ENCODE measurements at places on chromosomes 5 and 9.

DNA sequence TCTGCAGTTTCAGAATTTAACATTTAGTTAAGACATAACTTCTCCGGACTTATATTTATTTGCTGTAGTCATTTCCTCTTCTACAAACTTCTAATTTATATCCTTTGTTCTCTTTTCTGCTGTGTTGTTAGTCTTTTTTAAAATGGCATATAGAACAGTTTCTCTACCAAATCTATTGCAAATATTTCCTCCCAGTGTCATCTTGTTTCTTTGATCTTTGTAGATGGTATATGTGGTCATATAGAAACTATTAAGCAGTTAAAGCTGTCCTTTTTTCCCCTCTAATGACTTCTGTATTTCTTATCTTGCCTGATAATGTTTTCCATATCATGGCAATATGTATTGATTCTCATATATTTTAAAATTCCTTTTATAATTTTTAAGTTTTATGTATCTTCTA lies 264.5 kb downstream of the MCTP1 start:
- DNase-seq = no peak

GRCh38 chr5:159405611-159406031 lies 75.3 kb upstream of the IL12B start:
- DNase-seq = no peak

DNA sequence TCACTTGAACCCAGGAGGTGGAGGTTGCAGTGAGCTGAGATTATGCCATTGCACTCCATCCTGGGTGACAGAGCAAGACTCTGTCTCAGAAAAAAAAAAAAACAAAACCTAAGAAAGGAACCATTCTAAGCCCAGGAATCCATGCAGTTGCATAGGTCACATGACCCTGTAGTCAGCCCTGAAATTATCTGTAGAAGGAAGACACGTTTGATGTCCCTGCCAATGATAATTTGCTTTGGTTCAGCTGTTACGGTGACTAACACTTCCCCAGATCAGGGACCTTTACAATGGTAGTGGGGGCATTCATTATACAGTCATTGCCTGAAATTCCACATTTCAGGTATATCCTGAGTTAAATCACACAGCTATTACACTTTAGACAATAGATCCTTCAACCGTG lies 50.5 kb downstream of the PRKACG start:
- no peak for DNase-seq

- DNase-seq = no peak
Observed at GRCh38 chr5:61624553-61625136, 292.6 kb downstream of the ZSWIM6 start.

GRCh38 chr9:93221044-93221443 lies 37.1 kb downstream of the WNK2 start:
- no peak for DNase-seq

DNA sequence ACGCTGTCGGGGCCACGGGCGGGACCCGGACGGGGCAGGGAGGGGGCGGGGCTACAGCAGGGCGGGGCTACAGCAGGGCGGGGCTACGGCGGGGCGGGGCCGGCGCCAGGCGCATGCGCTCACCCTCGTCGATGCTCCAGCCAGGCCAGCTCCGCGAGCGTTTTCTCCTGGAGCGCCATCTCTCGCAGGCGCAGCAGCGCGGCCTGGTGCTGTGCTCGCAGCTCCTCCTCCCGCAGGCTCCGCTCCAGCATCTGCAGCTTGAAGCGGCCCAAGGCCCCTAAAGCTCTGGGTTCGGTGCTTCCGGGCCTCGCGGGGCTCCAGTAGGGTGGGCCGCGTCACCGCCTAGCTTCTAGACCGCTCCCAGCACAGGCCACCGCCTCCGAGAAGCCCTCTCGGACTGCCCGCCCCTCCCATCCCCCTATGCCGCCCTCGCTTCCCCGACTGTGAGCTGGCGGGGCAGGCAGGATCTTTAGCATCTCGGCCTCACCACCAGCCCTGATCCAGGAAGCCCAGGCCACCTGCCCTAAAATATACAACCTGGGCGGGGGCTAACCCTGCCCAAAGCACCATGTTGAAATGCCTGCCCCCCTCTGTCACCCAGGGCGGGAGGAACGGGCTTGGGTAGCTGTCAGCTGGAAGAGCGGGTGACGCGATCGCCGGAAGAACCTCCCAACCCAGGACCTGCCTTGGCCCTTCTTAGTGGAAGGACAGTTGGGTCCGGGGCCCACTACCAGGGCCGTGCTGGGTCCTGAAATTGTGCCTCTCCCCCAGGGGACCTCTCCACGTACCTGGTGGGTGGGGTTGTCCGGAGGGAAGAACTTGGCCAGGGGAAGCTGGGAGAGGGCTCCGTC lies 21.9 kb upstream of the QSOX2 start:
- DNase-seq = peak; percentile 76

DNA sequence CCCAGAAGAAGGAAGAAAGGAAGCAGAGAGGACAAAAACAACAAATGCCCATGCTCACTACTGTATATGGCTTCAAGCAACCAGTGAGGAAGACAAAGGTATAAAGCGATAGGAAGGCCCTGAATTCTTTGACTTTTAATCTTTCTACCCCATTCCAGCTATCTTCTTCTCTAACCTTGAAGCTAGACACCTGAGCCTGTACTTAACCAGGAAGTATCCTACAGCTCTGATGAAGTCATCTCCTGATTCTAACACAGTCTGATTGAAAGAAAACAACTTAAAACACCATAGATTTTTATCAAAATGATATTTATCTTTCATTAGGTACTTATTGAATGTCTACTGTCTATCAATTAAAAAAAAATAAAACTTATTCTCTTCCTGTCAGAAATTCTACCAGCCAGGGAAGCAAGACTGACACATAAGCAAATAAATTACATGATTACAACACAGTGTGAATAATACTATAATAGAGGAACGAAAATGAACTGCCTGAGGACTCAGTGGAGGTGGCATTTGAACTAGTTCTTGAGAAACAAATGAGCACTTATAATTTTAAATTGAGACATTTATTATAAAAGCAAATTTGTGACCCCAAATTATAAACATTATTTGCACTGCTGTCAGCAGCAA lies 123.3 kb upstream of the ELL2 start:
- DNase-seq = no peak

DNA sequence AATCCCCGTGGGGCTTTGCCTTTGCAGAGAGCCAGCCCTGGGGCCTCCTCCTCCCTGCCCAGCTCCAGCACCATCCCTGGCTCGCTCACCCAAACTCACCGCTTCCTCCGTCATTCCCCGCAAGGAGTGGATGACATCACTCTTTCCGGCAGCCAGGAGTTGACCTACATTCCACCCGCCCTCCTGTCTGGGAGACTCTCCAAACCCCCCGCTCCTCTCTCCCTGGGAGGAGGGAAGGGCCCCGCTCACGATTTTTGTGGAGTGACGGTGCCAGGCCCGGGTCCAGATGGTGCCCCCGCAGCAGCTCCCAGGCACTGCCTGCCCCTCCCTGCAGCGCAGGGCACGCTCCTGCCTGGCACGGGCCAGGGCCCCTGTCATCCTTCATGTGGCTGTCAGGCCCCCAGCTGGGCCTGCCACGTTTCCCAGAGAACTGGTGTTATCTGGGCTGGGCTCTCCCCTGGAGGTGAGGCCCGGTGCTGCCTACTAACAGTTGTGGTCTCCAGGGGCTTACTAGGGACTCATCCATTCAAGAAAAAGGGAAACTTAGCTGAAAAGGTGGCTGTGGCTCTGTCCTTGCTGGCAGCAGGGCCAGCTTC lies 52.3 kb downstream of the NTNG2 start:
- no peak for DNase-seq

- DNase-seq = no peak
Observed at GRCh38 chr9:129007035-129007765, 20.9 kb downstream of the SH3GLB2 start.

GRCh38 chr9:4618700-4619099 lies 43.4 kb upstream of the PLPP6 start:
- DNase-seq = no peak

DNA sequence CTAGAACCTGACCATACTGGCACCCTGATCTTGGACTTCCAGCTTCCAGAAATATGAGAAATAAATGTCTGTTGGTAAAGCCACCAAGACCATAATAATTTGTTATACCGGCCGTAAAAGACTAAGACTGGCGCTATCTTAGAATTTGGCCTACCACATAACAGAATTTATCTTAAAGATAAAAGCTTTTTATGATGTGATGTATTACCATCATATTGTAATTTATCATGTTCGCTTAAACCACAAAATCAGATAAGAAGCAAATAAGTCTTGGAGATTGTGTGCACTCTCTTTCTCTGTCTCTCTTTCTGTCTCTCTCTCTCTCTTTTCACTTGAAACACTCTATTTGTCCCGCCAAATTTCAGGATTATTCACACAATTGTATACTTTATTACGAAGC lies 35.6 kb downstream of the FST start:
- no peak for DNase-seq

DNA sequence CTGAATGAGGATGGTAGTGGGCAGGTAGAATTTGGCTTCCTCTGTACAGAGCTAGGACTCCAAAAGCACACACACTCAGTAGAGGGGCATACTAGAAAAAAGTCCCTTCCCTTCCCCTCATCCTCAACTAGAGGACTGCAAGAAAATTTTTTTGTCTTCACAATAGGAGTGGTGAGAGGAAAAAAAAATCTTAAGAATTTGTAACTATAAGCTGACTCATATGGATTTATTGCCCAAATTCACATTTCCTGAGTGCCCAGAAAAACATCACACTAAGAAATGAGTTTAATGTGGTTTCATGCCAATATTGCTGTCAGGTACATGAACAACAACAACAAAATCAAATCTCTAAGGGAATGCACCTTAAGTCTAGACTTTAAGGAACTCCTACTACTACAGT lies 43.7 kb downstream of the RANBP6 start:
- no peak for DNase-seq

DNA sequence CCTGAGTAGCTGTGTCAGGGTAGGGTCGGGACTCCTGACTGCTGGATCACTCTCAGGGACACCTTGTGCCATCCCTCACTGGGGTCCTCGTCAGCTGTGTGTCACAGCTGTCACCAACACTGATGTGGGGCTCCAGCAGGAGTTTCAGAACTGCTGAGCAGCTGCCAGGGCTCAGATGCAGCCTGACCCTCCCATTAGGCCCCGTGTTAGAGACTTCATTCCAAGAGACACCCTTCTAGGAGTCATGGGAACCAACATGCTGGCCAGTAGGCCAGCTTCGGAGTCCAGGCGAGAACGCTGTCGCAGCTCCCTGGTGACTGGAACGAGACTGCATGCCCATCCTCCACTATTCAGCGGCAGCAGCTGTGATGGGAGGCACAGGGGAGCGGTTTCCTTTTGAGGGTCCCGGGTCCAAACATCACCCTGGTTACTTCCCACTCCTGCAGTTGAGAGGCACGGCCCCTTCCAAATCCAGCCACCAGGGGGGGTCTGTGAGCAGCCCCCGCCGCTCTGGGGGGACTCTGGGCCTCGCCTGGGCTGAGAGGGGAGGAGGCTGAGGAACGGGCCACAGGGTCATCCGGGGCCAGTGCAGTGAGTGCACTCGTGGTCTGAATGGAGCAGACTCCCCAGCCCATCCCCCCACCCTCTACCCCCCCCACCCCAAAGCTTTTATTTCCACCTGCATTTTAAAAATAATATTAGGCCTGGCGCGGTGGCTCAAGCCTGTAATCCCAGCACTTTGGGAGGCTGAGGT lies 12.6 kb upstream of the TCF7 start:
- peak; percentile 66 for DNase-seq

DNA sequence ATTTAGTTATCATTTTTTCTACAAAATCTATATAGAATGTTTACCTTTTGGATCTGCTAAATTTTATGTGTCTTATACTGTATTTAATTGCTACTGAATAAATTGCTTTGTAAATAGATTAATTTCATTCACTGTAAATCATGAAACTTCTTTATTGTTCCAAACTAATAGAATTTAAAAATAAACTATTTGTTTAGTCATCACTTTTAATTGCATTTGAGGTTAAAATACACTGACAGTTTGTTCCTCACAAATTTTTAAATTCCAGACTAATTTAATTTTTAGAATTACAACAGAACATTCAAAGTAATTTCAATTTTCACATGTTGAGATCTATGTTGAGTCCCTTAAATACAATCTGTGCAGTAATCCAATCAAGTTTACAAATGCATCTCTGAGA lies 1633.2 kb upstream of the NUDT12 start:
- no peak for DNase-seq

DNA sequence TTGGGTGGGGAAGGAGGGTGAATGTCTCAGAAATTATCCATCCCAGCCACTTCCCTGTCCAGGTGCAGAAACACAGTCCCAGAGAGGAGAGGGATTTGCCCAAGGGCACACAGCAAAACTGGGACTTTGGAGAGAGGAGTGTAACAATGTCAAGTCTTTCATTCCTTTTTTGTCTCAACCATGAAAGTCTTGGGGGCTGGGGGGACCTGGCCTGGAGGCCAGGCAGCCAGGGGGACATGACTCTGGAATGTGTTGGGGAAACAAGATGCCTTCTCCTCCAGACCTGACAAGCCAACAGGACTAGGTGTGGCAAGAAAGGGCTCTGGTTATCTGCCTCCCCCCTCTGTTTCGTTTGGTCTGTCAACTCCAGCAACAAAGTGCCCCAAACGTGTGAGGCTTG lies 13.9 kb upstream of the HAND1 start:
- no peak for DNase-seq

DNA sequence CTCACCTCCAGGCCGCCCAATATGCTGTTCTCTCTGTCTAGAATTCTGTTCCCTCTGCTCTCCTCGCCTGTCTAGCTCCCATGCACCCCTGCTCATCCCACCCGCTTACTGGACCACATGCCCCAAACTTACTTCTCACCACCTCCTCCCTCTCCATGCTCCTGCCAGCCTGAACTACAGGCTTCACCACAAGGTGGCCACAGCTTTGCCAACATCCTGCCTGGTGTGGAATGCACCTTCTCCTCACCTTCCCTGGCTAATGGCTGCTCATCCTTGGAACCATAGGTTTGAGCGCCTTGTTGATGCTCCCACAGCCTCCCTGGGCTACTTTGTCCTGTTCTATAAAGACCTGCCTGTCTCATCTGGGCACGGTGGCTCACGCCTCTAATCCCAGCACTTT lies 9.6 kb downstream of the LAMC3 start:
- no peak for DNase-seq

- no peak for DNase-seq
Observed at GRCh38 chr5:163458778-163459385, 1.0 kb downstream of the NUDCD2 start.

- no peak for DNase-seq
Observed at GRCh38 chr9:101631892-101632291, 37.1 kb upstream of the PPP3R2 start.

- DNase-seq = no peak
Observed at GRCh38 chr5:170183816-170184687, 48.7 kb upstream of the C5orf58 start.

All from activated CD8-positive, alpha-beta memory T cell treated with anti-CD3 and anti-CD28 coated beads for 4 hours (primary cell).